Naive thymus-derived CD4-positive, alpha-beta T cell (primary cell): ENCODE measurements at places on chromosomes 2 and 18. TPM values are rescaled to one million over a fixed set of nuclear protein-coding genes. Genes with fewer than 3 reads are reported as not detected.

GRCh38 chr2:239195318-239195871, 205.4 kb downstream of the HDAC4 start:
- peaks cover 5% of the 10 kb centered on the region for H3K36me3 ChIP-seq
- H3K27me3 ChIP-seq = no peaks in the 10 kb centered on the region
- H3K4me1 ChIP-seq = no peaks in the 10 kb centered on the region
- H3K4me3 ChIP-seq = no peak overlapping the region
- no peak overlapping the region for H3K27ac ChIP-seq
- no peak for DNase-seq

The GPR35 gene
- 10.2 TPM for total RNA-seq

The PKDCC gene
- not detected in 2 replicates for total RNA-seq

DNA sequence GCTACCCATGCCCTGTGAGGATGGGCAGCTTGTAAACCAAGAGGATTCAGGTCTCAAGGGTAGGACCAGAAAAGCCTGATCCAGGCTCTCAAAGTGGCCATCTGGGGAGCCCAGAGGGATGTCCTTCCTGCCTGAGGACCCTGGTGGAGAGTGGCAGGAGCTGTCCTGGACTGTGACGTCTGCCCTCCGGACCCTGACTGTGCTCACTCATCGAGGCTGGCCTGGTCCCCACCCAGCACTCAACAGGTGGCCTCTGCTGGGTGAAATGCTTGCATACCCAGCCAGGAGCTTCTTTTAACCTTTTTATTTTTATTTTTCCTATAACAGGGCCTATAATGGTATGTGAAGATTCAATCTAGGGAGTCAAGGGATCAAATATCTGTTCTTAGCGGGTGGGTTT, 24.5 kb downstream of the CREG2 start:
- H3K27me3 ChIP-seq = no peaks in the 10 kb centered on the region
- no peak for DNase-seq
- H3K4me3 ChIP-seq = no peak overlapping the region
- no peak overlapping the region for H3K27ac ChIP-seq

DNA sequence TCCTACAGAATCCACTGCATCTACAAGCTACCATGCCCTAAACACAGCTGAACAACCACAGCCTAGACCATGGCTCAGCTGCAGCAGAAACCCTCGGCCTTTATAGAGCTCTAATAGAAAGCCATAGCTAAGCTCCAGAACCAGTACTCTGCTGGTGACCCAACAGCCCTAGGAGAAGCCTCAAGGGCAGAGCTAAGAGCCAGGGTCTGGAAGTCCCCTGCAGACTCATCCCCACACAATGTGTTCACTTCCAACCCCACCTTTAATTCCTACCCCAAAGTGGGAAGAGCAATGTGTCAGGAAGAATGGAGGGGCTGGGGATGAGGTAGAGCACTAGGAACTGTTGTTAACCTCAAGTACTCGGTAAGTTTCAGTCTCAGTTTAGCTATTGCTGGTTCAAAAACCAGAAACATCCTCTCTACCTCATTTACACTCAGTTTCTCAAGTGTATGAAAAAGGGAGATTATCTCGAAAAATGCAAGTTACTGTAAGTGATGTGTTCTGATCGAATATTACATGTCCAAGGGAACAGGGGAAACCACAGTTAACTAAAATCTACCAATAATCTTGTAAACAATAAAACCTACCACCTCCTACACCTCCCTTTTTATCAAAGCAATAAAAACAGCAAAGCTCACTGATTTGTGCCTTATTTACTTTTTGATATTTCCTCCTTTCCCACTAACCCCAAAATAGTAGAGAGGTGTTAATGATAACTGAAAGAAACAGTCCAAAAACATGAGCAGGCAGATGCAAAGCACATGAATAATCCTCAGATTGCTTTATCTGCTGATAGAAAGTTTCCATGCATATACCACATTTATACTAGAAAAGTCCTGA, 36.2 kb downstream of the THADA start:
- peaks cover 6% of the 10 kb centered on the region for H3K4me1 ChIP-seq
- no peak overlapping the region for H3K27ac ChIP-seq
- no peak overlapping the region for H3K4me3 ChIP-seq
- H3K36me3 ChIP-seq = no peaks in the 10 kb centered on the region
- H3K27me3 ChIP-seq = no peaks in the 10 kb centered on the region

GRCh38 chr2:88764850-88765153, 73.3 kb downstream of the RPIA start:
- no peaks in the 10 kb centered on the region for H3K27me3 ChIP-seq
- H3K36me3 ChIP-seq = no peaks in the 10 kb centered on the region
- no peak overlapping the region for H3K27ac ChIP-seq
- DNase-seq = no peak
- no peaks in the 10 kb centered on the region for H3K4me1 ChIP-seq

DNA sequence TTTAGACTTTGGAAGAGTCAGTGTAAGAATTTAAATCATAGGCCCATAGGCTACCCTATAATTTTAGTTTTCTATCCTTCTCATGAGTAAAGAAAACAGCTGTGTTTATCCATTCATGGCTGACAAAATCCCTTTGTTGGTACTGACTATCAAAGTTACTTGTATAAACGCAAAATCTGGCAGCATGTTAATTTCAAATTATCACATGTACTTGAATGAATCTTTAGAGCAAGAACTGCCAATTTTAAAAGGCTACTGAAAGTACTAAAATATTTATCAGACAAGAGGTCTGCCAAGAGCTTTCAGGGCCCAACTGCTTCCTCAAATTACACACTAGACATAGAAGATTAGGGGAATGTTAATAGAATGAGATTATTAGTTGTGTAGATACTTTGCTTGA, 66.6 kb downstream of the MYL12B start:
- no peak overlapping the region for H3K4me3 ChIP-seq
- H3K4me1 ChIP-seq = no peaks in the 10 kb centered on the region
- H3K27ac ChIP-seq = no peak overlapping the region

The NEU2 gene
- total RNA-seq = not detected

The TUBA3D gene
- total RNA-seq = not detected in 2 replicates

GRCh38 chr18:10424585-10425307, 29.7 kb upstream of the APCDD1 start:
- H3K4me1 ChIP-seq = no peaks in the 10 kb centered on the region
- H3K27me3 ChIP-seq = no peaks in the 10 kb centered on the region

The TBR1 gene
- total RNA-seq = not detected

The C2orf66 gene
- total RNA-seq = 0.53 and 1.1 TPM in 2 replicates

GRCh38 chr18:8988260-8988871, 114.1 kb upstream of the NDUFV2 start:
- no peaks in the 10 kb centered on the region for H3K4me1 ChIP-seq
- no peaks in the 10 kb centered on the region for H3K36me3 ChIP-seq
- no peak overlapping the region for H3K27ac ChIP-seq
- no peak overlapping the region for H3K4me3 ChIP-seq
